Activated CD4-positive, alpha-beta T cell treated with anti-CD3 and anti-CD28 coated beads, Interleukin-2, amount 50 U/mL, for 16 hours (primary cell): ENCODE measurements at places on chromosomes 3 and 15.

DNA sequence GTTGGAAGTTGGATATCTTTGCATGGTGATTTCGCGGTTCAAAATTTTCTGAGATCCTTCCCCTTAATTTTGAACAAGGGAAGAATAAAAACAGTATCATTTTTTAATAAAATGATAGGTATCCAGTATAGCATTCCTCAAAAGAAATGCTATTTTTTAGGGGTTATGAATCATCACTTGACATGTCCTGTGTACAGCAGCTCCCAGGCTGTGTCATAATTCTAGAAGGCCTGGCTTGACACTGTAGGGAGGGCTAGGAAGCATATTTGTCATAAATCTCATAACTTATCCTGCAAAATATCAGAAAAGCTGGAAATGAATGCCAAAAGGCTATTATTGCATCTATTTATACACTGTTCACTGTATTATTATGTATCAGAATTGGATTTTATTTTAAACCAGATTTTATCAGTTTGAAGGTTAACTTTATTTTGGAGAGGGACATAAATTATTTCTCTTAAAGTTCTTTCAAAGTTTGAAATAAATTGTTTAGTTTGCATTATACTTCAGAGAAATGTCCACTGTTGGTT, 539.1 kb upstream of the ROBO2 start:
- DNase-seq = no peak

GRCh38 chr3:83230841-83231240, 1469.4 kb upstream of the GBE1 start:
- no peak for DNase-seq

DNA sequence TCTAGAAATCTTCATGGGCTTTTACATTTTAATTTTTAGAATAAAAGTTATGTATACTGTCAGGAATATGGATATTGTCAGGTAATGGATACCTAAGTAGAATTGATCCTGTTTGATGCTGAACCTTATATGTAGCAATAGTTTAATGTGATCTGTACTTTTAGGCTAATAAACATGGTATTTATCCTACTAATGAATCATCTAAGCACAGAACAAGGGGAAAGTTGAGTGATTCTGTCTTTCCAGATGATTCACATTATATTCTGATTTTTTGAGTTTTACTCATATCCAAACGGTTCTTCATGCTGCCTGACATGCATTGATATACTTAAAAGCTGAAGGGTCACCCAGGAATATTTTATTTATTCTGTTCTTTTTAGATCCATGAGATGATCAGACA, 34.5 kb downstream of the FANCI start:
- DNase-seq = no peak

DNA sequence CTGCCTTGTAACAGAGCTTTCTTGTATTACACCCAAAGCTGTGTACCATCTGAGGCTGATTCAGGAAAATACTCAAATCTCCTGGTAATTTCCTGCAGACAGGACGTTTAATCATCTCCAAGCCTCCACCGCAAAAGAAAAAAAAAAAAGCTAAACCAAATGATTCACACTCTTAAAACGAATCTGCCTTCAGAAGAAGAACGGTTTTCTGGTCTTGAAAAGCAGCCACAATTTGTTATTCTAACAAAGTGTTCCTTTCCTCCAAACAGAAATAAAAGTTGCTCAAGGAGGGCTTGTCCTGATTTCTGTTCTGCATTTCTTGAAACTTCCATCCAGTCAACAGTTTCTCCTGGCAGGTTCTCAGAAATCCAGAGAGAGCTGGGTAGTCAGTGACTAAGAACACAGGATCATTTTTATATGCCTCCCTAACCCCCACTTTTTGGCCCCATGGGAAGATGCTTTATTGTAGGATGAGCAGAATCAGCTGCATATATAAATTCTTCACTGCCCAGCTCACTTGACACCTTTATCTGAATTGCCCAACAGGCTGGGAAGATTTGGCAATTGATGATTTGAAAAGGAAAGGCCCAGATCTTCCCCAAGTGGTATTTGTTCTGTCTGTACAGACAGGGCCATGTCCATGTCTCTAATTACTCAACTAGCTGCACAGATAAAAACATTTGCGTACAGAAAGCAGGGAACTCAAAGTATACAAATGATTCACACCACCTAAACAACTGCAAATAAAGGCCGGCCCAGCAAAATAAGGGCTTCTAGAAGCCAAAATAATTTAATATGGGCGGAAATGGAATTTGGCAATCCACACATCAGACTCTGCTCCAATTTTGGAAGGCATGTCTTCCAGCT, 41.0 kb upstream of the PRICKLE2 start:
- DNase-seq = no peak

DNA sequence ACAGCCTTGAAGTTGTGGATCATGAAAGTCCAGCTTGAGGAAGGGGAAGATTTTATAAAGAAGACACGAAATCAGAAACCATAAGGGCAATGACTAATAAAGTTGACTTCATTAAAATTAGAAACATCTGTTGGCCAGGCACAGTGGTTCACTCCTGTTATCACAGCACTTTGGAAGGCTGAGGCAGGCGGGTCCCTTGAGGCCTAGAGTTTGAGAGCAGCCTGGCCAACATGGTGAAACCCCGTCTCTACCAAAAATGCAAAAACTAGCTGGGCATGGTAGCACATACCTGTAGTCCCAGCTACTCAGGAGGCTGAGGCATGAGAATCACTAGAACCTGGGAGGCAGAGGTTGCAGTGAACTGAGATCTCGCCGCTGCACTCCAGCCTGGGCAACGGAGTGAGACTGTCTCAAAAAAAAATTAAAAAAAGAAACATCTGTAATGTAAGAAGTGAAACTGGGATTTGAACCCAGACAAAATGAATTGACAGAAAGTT, 7.9 kb upstream of the UBXN7 start:
- no peak for DNase-seq

GRCh38 chr15:51349156-51349844, 7.8 kb downstream of the GLDN start:
- DNase-seq = no peak

- DNase-seq = no peak
Observed at GRCh38 chr15:83462953-83463433, 15.9 kb downstream of the SH3GL3 start.
